ENCODE measurements at places on chromosomes 2 and 18. TPM values are rescaled to one million over a fixed set of nuclear protein-coding genes. Genes with fewer than 3 reads are reported as not detected.

Gene ALLC
- not detected for total RNA-seq

- DNase-seq, result no peak
Observed at GRCh38 chr2:177051278-177051677, 161.3 kb upstream of the HNRNPA3 start.

Gene LOXL3
- total RNA-seq, result 0.92 TPM

DNA sequence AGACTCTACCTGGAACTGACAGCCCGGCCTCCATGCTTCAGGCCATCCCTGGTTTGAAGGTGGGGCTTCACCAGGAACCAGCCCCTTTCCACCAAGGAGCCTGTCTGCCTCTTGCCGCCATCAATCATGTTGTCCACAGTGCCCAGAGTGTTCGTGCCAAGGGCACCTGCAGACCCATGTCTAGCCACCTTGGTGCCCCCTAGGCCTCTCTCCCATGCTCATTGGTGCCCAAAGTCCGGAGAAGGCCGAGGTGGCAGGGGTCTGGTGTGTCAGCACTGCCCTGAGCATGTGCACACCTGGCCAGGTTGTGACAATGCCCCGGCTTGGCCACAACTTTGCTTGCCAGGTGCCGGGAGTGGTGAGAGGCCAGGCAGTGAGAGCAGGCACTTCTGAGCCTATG lies 114.8 kb downstream of the COPS8 start:
- no peak for DNase-seq

Gene CGREF1
- total RNA-seq, result 1.2 TPM

Gene POMC
- total RNA-seq, result 7.3 TPM

DNA sequence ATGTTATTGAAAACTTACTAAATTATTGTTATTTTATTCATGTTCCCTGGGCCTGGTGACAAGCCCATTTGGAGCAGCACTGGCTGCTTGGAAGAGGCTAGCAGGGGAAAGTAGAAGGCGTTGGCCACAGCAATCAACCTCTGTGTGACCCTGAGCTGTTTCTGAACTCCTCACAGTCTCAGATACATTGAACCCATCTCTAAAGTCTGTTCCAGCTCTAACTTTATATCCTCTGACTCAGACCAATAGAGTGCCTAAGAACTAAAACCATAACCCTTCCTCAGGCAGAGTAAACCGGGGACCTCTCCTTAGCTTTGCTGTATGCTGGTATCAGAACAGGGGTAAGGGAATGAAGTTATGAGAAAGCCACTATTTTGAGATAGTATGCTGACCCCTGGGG lies 96.4 kb upstream of the NOL4 start:
- no peak for DNase-seq

GRCh38 chr18:13524054-13524453 lies 202.3 kb downstream of the FAM210A start:
- no peak for DNase-seq

DNA sequence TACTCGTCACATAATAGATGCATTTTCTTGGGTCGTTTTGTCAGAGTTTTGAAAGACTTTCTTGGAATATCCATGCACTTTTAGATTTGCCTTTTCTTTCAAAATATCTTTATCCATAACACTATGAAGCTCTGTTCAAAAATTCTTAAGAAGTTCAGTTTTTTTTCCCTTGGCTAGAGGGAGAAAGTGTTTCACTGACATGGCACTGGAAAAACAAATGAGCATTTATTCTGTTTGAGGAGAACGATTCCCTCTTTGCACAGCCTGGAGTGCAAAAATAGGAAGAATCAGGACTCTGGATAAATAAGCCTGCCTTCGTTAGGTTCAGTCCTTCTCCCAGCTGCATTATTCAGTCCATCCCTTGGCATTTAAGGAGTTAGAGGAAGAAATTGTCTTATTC lies 91.0 kb upstream of the RPE start:
- no peak for DNase-seq

Gene GEN1
- 0.31 TPM for total RNA-seq

GRCh38 chr2:105409717-105410116 lies 10.9 kb upstream of the FHL2 start:
- peak; percentile 41 for DNase-seq

- DNase-seq, result no peak
Observed at GRCh38 chr2:233051241-233052149, 8.6 kb upstream of the INPP5D start.

Gene GAL3ST2
- total RNA-seq, result 1.6 TPM
